ENCODE measurements at places on chromosomes 3 and 15.

DNA sequence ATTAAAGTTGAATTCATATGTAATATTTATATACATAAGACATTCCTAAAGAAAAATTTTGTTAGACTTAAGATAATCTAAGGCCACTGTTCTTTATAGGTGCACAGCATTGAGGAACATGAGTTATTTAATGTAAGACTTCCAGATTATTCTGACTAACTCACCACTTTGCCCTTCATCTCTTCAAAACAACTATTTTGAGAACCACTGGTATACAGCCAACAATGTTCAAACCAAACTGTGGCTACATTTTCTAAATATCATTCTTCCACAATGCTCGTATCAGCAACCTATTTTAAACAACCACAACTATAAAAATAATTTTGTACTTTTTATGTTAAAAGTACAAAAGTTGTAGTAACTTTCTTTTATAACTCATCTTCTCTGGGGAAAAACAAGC, 199.8 kb upstream of the ALCAM start:
- no peak for DNase-seq

DNA sequence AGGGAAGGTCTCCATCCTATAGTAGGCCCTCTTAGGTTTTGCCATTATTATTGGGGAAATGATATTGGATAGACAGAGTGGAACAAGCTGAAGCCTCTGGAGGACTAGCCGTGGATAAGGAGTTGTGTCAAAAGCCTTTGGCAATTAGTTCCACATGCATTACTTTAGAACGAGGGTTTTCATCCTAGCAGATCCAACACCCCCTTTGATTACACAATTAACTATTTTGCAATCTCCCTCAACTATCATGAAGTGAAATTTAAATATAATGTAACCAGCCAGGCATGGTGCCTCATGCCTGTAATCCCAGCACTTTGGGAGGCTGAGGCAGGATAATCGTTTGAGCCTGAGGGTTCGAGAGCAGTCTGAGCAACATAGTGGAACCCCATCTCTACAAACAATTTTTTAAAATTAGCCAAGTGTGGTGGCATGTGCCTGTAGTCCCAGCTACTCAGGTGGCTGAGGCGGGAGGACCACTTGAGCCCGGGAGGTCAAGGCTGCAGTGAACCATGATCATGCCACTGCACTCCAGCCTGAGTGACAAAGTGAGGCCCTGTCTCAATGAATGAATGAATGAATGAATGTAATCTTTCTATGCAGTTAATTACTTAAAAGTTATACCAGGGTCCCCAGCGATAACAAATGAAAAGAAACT, 56.8 kb downstream of the PXYLP1 start:
- DNase-seq: no peak

DNA sequence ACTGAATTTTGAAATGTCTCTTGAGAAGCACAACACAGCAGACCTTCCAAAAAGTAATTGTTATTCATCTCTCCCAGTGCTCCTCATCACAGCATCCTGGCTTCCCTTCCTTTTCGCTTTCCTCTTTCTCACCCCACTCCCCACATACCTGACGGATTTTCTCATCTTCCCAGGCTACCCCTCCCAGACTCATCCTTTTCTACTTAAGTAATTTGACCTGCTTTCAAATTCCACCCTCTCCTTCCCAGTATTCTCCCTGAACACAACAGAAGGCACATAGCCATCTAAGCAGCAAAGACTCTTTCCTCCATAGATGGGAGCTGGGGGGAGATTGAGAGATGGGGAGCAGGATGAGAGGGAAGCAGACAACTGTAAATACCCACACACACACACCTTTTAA, 187.1 kb upstream of the STT3B start:
- DNase-seq: no peak

DNA sequence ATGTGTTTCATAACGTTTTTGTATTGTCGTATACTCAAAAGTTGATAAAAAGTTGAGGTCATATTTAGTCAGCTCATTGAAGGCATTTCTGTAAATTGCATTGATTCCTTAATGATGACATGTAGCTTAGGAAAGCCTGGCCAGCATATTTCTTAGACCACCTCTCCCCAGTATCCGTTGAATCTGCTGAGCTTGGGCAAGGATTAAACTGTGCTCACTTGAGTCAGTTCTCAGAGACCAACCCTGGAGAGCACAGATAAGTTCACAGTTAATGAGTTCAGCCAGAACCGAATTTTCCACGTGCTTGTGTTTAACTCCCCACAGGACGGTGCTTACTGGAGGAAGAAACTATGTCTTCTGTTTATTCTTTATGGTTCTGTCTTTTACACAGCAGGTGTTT, 132.7 kb downstream of the SLC25A26 start:
- no peak for DNase-seq

GRCh38 chr3:96700322-96701315, 113.8 kb upstream of the EPHA6 start:
- DNase-seq: no peak

DNA sequence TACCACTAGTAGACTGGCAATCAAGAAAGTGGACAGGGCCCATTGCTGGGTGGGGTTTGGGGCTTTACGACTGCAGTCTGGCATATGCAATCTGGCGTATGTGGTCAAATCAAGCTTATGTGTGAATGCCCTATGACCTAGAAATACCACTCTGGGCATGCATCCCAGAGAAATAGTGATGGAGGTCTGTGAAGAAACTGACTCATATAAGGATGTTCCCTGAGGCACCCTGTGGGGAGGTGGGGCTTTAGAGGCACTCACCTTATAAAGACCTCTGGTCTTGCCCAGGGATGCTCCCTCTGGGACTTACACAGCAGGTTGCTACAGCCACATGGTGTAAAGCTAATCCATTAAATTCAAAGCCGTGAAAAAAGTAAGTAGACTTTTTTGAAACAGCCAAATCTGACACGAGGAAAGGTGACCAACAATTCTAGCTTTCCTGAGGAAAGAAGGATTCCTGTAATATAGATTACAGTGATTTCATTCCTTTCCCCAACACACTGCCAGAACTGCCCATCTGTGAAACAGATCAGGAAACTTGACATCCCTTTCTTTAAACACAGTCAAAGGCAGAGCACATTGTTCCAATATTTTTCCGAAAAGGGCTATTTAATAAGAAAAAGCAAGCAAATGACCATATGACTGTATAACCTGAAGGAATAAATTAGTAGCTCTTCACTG, 13.6 kb downstream of the RARRES1 start:
- DNase-seq: no peak

DNA sequence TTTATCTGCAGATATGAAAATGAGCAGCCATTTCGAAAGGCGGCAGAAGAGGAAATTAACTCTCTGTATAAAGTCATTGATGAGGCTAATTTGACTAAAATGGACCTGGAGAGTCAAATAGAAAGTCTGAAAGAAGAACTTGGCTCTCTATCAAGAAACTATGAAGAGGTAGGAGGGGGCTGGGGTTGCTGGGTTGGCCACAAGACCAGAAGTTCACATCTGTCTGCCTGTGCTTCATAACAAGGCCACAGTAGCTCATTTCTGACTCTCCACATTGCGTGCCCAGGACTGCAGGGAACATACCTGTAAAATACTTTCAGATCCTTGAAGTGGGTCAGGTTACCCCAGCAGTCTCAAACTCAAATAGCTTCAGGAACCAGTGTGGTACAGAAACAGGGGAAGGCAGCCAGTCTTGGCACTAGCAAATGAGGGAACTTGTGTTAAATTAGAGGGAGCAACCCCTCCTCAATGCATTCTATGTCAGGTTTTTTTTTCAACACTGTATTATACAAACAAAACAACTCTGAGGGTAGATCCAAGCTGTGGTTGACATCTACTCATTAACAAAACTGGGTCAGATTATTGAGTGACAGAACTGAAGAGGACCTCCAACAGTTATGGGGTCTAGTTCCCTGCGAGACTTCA, 48.7 kb downstream of the BFSP2 start:
- no peak for DNase-seq

DNA sequence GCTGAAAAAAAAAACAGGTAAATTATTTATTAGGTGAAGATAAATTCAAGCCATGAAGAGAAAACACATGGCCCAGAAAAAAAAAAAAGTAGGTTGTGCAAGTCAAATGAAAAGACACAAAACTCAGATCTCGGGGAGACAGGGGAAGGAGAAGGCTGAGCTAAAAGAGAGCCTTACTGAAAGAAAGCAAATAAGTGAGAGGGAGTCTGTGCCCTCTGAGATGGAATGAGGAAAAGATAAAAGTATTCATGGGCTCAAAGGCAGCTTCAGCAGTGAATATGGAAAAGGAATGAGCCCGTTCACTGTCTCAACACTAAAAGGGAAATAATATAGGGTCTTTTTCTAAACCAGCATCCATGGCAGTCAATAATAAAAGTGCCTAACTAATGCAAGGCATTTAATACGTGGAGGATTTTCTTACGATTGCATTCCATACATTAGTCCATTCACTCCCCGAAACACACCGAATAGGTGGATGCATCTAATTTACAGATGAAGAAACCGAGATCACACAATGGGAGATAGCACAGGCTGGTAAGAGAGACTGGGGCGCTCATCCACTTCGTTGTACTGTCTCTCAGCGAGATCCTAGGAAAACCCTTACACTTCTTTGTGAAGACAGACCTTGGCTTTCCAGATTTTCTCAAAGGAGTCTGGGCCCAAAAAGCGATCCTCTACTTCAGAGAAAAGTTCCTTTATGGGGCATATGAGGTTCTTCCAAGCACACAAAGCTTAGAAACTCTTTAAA, 1.1 kb downstream of the TFDP2 start:
- no peak for DNase-seq

- no peak for DNase-seq
Observed at GRCh38 chr3:45426161-45426560, 37.8 kb downstream of the LARS2 start.

DNA sequence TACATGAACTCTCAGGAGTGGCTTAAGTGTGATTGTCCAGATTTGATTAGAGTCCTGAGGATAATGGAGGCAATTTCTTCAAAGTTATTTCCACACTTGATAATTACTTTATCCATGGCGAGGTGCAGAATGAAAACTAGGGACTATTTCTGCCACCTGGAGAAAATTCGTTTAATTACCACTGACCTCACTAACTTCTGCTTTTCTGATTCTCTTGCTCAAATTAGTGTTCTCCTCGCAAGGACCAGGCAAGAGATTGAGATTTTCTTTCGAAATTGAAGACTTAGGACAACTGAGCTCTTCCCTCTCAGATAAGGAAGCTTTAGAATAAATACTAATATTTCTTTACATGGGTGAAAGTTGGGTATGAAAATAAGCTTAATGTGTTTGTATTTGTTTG, 135.2 kb downstream of the RYR3 start:
- DNase-seq: no peak

DNA sequence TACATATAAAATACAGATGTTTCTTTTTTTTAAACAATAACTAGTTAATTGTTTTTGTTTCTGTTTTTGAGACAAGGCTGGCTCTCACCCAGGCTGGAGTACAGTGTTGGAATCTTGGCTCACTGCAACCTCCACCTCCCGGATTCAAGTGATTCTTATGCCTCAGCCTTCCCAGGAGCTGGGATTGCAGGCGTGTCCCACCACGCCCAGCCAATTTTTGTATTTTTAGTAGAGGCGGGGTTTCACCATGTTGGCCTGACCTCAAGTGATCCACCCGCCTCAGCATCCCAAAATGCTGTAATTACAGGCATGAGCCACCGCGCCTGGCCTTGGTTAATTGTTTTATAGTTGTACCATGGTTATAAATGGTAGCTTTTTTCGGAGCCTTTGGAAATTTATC, 72.3 kb downstream of the PIAS1 start:
- no peak for DNase-seq

- DNase-seq: no peak
Observed at GRCh38 chr15:68056097-68056865, 2.2 kb downstream of the PIAS1 start.

All from ecto neural progenitor cell (in vitro differentiated cells).